Inflammatory macrophage (primary cell): ENCODE measurements at places on chromosomes 5 and 9.

GRCh38 chr5:153782589-153783361 is 255.9 kb downstream of the FAM114A2 start:
- DNase-seq = no peak

- no peak for DNase-seq
These were observed 314.3 kb upstream of the CHD1 start for GRCh38 chr5:99243111-99243510.

- DNase-seq = no peak
These were observed 154.1 kb downstream of the PCSK1 start for GRCh38 chr5:96278981-96279380.

GRCh38 chr9:108478431-108479332 is 377.1 kb downstream of the ACTL7B start:
- DNase-seq = peak; percentile 64

DNA sequence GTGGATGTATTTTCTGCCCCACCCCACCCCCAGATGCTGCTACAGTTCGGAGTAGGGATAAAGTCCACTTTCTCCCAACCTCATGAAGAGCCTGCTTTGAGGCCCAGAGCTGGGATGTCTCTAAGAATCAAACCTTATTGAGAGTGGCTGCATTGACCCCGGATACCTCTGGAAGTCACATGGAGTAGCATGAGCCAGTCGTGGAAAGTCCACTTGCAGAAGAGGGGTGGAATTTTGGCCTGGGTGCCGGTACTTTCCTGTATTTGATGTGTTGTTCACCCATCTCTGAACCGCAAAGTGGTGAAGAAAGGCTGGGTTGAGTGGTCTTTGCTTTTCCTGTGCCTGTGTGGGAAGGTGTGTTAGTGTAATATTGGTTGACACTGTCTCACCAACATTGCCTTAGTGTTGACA is 3.7 kb downstream of the OTULIN start:
- no peak for DNase-seq

DNA sequence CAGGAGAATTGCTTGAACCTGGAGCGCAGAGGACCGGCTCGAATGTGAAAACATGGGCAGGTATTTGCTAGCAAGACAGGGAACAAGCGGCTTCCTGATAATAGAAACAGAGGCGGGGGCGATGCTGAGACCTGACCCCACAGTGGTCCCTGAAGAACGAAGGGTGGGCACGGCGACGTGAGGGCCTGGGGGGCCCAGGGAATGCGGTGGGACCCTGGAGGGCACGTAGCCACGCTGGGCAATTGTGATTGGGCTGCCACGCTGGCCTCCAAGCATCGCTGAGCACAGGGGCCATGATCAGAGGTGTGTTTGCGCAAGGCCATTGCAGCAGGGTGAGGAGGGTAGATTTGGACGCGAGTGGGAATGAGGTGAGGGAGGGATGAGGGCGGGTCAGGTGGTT is 30.7 kb downstream of the MED10 start:
- no peak for DNase-seq

DNA sequence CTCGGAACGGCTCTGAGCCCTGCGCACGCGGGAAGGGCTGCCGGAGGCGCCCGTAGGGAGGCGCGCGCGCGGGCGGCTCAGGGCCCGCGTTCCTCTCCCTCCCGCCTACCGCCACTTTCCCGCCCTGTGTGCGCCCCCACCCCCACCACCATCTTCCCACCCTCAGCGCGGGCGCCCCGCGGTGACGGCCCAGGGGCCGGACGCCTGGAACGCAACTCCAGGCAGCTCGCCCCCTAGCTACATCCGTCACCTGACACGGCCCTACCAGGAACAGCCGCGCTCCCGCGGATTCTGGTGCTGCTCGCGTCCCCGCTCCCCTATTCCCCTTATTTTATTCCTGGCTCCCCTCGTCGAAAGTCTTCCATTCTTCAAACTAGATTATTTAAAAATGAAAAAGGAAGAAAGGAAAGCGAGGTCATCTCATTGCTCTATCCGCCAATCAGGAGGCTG is at the start of gene CDKN2B-AS1:
Gene CDKN2B-AS1, plus strand, starts transcription at position 236 of the 450 bp plus-strand sequence.
- peak; percentile 54 for DNase-seq

- no peak for DNase-seq
These were observed 66.1 kb upstream of the ADRA1B start for GRCh38 chr5:159850160-159850559.

- no peak for DNase-seq
These were observed 1.1 kb downstream of the PRR7 start for GRCh38 chr5:177447611-177448243.

DNA sequence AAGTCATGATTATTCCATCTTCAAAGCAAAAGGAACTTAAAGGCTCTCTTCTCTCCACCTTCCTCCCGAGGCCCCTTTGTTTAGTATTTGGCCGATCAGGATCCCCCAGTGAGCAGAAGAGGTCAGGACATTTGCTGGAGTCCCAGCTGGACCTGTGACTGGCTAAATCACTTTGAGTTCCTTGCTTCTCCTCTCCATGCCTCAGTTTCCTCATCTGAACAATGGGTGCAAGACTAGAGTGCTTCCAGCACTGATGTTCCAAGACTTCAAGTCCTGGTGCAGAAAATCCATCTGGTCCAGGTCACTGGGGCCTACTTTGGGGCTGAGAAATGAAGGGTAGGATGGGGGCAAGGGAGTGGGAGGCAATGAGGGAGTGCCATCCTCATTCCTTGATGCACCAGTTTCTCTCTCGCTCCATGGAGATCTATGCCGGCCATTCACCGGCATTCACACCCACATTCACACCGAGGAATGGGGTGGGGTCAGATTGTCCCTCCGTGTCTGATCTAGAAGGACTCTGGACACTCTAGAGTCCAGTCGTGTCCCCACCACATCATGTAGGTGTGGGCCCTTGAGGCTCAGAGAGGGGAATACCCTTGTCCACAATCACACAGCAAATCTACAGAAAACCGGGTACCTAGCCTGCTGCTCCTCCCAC is 38.7 kb upstream of the IL17B start:
- no peak for DNase-seq

GRCh38 chr9:37621273-37622121 is 29.1 kb upstream of the TOMM5 start:
- DNase-seq = no peak

- DNase-seq = no peak
These were observed 58.0 kb upstream of the RPL26L1 start for GRCh38 chr5:172901012-172901780.

- no peak for DNase-seq
These were observed 482.6 kb downstream of the ZNF608 start for GRCh38 chr5:124263680-124264491.

DNA sequence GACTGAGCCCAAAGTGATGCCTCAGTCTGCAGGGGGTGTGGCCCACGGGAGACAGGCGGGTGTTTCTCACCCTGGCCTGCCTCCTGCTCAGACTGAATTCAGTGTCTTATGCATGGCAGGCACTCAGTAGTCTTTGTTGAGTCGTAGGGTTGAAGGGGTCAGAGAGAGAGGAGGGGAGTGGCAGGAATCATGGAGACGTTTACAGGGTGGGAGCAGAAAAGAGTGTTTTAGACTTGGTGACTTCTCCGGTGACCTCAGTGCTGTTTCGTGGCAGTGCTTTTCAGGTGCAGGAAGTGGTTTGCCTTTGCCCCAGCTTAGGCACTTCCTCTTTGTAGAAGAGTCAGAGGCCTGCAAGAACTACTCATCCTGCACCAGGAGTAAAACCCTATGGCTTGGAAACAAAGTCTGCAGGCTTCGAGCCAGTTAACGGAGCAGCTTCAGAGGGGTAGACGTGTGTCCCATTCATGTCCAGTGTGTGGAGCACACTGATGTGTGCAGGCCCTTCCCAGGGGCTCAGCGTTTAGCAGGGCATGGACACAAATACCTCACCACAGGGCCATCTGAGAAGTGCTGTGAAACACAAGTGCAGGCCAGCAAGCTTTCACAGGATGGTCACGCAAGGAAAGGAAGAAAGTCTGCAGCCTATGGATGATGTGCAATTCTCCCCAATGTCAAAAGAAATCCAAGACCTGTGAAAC is 24.5 kb upstream of the SEMA4D start:
- peak; percentile 79 for DNase-seq

DNA sequence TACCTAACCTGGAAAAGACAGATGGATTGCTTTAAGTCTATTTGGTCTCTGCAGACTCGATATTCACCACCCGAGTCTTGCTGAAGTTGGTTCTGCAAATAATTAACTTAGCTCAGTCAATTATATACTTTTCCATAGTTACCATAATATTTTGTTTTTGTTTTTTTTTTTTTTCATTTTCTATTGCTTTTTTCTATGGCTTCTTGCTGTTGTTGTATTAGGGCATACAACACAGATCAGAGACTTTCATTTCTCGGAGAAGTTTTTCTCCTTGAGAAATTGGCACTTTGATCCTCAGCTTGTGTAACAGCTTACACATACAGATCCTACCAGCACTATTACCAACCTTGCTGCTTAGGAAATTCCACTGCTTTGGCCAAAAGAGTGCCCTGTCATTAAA is 88.0 kb downstream of the GPR21 start:
- no peak for DNase-seq

DNA sequence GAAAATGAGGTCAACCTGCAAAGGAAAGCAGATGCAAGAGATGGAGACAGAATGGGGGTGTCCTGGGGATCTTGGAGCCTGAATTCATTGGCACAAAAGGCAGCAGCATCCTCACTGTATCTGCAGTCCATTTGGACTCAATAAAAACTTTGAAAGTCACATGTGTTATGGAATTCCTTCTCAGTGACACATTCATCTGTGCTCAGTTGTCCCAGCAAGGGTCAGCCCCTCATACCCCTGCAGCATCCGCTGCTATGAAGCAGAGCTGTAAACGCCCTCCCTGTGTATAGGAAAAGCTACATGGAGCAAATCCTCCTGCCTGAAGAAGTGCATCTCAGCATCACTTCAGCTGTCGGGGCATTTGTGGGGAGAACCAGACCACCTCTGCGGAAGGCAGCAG is 14.5 kb upstream of the RARS1 start:
- DNase-seq = no peak

- peak; percentile 19 for DNase-seq
These were observed 1728.3 kb upstream of the CDH9 start for GRCh38 chr5:28766565-28767158.

GRCh38 chr5:141777711-141778110 is 95.7 kb upstream of the ARAP3 start:
- no peak for DNase-seq

- no peak for DNase-seq
These were observed 5.5 kb upstream of the SPATA6L start for GRCh38 chr9:4671737-4672136.

DNA sequence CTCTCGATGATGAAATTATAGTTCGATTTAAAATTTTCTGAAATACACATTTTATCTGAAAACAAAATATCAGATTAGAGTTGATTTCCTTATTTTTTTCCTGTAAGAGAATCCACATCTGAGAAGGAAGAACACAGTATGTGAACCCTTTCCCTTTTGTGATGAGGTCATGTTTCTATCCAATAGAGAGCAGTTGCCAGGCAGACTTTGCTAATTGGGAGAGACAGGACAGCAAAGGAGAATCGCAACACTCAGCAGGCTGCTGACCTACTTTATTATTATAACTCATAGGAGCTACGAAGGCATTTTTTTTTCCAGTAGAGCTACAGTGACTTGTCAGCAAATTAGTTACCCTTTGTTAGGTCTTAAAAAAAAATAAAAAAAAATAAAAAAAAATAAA is 242.1 kb downstream of the HCN1 start:
- DNase-seq = no peak

- DNase-seq = no peak
These were observed 648.3 kb upstream of the ZNF608 start for GRCh38 chr5:125394661-125395280.

- no peak for DNase-seq
These were observed 89.5 kb downstream of the TSSK1B start for GRCh38 chr5:113344973-113345940.

DNA sequence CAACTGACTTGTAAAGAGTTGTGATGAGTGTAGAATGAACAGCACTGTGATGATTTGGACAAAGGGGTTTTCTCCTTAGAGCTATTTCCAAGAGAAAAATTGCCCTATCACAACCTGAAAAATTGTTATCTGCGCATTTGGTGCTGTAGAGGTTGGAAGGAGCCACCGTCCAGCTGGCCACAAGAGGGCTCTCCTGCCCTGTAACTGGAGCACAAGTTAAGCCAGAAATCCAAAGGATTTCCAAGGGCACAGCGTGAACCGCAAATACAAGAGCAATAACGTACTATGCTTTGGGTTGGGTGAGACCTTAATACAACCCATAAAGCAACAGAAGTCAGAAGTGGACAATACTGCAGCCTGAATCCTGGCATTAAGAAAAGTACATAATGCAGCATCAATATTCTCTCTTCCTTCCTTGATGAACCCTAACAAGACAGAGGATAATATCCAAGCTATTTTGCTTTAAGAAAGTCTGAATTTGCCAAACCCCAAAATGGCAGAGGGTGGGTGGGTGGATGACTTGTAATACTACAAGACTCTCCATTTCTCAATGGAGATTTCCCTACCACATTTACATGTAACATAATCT is 56.8 kb upstream of the SMIM32 start:
- DNase-seq = peak; percentile 9

DNA sequence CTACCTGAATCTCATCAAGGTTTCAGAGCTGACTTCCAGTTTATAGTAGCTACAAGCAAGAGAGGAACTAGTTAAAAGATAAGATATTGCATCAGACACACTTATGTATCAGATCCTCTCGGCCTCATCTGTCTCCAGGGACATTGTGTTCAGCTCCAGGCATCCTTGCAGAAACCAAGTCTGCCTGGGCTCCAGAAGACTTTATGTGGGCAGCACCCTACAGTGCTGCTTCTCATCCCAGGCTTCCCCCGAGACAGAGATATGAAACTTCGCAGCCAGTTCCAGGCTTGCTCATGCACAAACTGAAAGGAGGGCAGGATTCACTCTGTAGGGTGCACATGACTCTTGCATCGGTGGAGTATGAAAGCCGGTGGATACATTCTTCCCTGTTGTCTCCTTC is 33.9 kb upstream of the FOXB2 start:
- no peak for DNase-seq

DNA sequence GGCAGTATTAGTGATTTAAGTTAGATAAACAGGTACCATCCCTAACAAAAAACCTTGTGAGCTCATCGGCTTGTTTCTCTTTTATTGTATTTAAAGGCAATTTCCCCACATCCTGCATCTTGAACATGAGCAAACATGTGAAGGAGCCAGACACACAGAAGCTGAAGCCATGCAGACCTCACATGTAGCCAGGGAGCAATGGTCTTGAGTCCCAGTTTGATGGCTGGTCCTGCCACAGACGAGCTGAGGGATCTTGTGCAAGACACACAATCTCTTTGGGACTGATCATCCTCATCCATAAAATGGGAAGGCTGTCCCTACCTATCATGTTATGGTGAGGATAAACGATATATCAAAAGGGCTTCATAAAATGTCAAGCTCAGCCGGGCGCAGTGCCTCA is 29.6 kb upstream of the XPA start:
- no peak for DNase-seq
